ENCODE measurements at places on chromosomes 2 and 18. TPM values are rescaled to one million over a fixed set of nuclear protein-coding genes. Genes with fewer than 3 reads are reported as not detected.

GRCh38 chr2:25437881-25438662 is 96.3 kb upstream of the DNMT3A start:
- no peak for DNase-seq

- peak; percentile 73 for DNase-seq
Measured at GRCh38 chr2:112626604-112627059, 19.1 kb upstream of the SLC20A1 start.

GRCh38 chr2:216674376-216674775 is 21.0 kb downstream of the IGFBP5 start:
- DNase-seq = no peak

IL36RN gene
- not detected for total RNA-seq

DNA sequence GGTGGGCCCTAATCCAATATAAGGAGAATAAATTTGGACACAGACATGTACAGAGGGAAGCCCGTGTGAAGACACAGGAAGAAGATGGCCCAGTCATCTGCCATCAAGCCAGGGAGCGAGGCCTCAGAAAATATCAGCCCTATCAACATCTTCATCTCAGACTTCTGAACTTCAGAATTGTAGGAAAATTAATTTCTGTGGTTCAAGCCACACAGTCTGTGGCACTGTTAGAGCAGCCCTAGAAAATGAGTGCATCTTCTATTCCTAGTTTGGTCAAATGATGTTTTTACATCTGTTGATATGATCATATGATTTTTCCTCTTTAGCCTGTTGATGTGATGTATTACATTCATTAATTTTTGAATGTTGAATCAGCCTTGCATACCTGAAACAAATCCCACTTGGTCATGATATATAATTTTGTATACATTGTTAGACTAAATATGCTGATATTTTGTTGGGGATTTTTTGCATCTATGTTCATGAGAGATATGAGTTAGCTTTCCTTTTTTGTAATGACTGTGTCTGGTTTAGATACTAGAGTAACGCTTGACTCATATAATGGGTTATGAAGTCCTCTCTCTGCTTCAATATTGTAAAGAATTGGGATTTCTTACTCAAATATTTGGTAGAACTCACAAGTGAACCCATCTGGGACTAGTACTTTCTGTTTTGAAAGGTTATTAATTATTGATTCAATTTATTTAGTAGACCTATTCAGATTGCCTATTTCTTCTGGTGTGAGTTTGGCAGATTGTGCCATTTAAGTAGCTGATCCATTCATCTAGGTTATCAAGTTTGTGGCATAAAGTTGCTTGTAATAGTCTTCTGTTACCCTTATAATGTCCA is 451.4 kb downstream of the EIPR1 start:
- no peak for DNase-seq

COL3A1 gene
- not detected for total RNA-seq

GRCh38 chr18:42178376-42179080 is 223.5 kb downstream of the PIK3C3 start:
- DNase-seq = peak; percentile 3

DNA sequence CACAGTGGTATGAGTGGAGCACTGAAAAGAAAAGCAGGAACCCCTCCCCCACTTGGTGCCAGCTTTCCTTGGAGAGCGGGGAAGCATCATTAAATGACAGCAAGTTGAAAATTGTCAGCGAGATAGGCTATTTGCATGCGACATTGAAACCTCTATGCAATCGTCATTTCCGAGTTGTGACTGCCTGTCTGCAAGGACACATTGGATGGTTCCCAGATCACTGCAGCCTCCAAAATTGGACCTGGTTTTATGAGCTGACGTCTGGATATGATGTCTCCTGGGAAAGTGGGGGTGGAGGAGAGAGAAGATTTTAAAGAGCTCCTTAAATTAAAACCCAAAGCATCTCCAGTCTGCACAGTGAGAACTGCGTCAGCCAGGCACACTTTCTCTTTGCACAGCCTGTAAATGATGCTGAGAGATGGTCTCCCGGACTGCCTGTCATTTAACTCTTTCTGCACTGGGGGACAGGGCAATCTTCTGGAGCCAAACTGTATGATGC is 57.8 kb upstream of the KIF5C start:
- DNase-seq = no peak

SP100 gene
- 56.9 TPM for total RNA-seq

DNA sequence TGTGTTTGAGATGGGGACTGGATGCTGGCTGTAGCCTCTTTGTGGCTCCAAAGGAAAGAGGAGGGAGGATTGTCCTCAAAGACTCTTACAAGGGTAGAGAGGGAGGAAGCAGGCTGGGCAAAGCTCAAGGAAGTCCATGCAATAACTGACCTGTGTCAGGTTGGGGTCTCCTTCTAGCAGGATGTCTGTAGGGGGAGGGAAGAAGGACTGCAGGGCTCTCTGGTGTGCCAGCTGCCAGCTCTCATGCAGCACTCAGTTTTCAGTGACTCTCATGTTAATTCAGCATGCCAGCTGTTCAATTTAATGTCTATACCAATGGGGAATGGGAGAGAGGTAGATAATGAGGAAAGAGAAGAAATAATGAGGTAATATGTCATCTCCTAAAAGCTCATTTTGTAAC is 85.3 kb upstream of the RANBP2 start:
- no peak for DNase-seq

GRCh38 chr2:219287580-219288265 is 8.6 kb downstream of the DNAJB2 start:
- DNase-seq = no peak

DNA sequence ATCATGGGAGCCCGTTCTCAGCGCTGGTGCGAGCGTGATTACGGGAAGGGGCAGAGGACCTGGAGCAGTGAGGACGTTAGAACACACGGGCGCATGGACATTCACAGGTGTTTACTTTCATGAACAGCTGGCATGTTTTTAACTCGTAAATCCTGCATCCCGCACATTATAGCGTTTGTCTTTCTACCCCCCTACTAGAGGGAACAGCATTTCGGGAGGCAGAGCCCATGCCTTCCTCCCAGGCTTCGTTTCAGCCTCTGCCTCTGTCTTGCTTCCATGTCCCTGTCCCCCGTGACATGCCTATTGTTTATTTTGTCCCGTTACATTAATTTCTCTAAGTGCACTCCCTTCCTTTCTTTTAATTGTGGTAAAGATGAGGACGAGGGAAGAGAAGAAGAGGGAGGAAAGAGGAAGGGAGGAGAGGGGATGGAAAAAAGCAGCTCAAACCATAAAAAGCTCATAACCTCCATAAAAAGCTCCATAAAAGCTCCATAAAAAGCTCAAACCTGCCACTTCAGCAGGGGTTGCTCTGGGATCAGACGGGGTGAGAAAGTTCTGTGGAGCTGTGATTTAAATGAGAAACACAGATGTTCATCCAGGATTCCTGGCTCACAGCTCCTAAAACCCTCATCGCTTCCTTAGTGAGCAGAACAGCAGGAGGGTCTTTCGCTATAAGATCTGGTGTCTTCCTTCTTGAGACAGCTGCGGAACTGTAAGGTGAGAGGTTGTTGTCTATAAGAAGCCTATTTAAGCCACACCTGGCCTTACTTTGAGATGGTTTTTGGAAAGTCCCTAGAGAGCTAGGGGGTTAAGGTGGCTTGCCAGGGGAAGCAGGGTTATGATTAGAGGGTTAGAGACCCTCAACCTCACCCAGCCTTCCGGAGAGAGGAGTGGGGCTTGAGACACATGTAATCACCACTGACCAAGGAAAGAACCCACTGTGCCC is 66.6 kb upstream of the SNTG2 start:
- no peak for DNase-seq

TMEM17 gene
- 2.6 TPM for total RNA-seq

ALPI gene
- total RNA-seq = not detected

DNA sequence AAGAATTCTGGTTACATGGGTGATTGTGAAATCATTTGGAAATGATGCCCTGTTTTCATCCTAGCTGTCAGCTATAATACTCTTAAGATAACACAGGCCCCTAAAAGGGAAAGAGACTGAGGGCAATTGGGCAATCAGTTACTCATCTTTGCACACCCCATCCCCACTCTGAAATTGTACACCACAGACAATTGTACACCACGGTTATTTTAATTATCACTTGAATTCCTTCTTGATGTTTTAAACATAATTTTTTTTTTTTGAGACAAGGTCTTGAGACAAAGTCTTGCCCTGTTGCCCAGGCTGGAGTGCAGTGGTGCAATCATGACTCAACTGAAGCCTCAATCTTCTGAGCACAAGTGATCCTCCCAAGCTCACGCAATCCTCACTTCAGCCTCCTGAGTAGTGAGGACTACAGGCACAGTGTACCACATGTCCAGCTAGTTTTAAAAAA is 862.4 kb upstream of the ACVR2A start:
- peak; percentile 94 for DNase-seq
